ENCODE measurements at places on chromosomes 16 and 17.

DNA sequence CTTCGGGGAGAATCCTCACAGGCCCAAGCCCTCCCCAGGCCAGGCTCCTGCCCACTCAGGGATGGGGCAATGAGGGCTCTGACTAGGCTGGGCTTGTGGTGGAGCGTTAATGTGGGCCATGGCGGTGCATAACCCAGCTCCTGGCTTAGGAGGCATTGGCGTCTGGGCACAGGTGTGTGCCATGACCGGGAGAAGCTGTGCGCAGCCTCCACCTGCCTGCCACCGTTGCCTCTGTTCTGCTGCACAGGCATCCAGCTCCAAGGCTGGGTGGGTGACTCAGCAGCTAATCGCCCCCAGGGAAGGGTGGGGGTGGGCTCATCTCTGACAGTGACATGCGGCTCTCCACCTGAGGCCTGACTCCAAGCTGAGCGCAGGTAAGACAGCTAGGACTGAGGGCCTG is 3.5 kb upstream of the ARHGAP27 start:
- DNase-seq = no peak

DNA sequence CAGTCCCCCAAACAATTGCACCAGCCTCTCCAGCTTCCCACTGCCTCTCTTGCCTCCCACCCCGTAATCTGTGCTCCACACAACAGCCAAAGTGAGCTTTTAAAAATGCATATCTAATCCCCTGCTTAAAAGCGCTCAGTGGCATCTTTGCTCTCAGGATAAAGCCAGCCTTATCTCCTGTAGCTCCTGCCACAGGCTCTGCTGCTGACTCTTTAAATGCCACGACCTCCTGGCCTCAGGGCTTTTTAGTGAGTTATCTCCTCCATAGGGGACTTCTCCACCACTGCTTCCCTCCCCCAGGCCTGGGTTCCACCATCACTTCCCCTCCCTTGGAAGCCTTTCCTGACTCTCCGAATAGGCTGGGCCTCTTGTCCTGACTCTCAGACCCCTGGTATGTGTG is 98.6 kb downstream of the GNAO1 start:
- no peak for DNase-seq

DNA sequence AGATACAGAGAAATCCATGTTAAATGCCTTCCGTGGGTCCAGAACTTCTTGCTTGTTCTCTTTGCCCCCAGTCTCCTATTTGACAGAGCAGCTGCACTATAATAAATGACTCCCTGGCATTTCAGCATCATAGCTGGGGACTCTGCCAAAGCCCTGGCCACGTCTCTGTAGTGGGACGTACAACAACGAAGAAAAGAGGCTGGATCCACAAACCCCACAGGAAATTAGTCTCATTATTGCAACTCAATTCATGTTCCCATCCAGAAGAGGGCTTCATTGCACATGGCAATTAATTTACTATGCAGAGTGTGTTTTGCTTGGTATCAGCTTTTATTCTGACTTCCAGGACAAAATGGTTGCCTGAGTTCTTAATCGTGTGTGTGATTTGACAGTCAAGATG is 121.3 kb downstream of the CDH13 start:
- DNase-seq = peak; percentile 50

DNA sequence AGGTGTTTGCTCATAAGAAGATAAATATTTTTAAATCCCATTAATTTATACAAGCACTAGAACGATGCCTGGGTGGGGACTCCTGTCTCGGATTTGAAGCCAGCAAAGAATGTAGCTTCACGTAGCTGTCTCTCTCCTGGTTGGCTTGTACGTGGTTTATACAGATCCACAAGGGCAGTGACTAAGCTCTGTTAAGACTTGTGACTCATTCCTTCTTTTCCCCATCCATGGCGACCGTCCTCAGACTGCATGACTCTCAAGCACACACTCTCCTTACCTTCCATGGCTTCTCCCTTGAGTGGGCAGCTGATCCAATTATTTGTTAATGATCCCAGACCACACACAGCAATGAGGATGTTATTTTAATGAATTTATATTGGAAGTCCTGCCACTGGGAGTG is 679.7 kb upstream of the SOX9 start:
- peak; percentile 34 for DNase-seq

GRCh38 chr17:9273428-9274391 is 252.4 kb downstream of the NTN1 start:
- no peak for DNase-seq

- DNase-seq = no peak
These were observed 18.8 kb downstream of the XPO6 start for GRCh38 chr16:28192806-28193529.

- no peak for DNase-seq
These were observed 88.8 kb downstream of the CYLD start for GRCh38 chr16:50830698-50831097.

GRCh38 chr16:80804056-80804525 is 307 bp downstream of the CDYL2 start:
- peak; percentile 52 for DNase-seq

- no peak for DNase-seq
These were observed 19.9 kb upstream of the COL1A1 start for GRCh38 chr17:50221266-50221863.

DNA sequence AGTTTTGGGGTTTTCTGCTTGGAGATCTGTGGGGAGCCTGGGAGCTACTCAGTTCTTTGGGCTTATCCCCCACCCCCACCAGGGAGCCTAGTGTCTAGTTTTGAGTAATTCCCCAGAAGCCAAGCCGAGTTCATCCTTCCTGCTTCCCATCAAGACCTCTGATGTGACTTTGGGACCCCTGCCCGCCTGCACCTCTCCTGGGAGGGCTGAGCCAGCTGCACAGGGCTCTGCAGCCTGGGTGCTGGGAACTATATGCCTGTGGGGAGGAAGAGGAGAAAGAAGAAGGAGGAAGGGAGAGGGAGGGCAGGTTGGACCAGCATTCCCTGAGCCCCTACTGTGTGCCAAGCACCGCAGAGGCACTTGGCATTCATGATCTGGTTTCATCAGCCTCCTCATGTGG is 178.9 kb downstream of the TMEM132E start:
- no peak for DNase-seq

GRCh38 chr16:86509759-86510464 is 415 bp upstream of the FOXF1 start:
- DNase-seq = peak; percentile 91

DNA sequence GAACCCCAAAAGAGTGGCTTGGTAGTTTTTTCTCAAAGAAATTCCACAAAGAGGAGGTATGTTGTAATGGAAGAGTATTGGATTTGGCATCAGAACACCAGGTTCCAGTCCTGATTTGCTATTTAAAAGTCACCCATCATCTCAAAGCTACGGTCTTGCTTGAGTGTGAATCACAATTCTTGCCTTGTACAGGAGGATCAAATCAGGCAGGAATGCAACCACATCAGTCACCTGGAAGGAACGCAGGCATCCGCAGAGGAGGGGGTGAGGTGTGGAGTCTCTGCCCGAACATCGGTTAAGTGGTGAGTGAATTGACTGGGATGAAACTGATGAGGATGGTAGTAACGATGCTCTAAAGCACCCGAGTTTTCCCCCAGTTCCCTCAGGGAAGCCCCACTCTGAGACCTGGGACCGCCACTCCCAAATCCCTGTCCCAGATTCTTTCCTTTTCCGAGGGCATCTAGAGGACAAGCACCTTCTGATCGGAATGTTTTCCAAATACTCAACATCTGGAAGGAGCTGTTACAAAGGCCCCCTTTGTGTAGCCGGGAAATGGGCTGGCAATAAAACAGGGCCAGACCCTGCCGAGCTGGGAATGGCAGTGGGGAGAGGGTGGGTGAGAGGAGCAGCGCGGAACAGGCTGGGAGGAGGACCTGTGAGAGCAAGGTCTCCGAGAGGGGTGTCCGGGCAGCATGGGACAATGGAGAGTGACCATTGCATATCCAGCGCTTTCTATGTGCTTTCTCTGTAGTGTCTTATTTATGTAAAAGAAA is 469.6 kb downstream of the SLC39A11 start:
- no peak for DNase-seq

DNA sequence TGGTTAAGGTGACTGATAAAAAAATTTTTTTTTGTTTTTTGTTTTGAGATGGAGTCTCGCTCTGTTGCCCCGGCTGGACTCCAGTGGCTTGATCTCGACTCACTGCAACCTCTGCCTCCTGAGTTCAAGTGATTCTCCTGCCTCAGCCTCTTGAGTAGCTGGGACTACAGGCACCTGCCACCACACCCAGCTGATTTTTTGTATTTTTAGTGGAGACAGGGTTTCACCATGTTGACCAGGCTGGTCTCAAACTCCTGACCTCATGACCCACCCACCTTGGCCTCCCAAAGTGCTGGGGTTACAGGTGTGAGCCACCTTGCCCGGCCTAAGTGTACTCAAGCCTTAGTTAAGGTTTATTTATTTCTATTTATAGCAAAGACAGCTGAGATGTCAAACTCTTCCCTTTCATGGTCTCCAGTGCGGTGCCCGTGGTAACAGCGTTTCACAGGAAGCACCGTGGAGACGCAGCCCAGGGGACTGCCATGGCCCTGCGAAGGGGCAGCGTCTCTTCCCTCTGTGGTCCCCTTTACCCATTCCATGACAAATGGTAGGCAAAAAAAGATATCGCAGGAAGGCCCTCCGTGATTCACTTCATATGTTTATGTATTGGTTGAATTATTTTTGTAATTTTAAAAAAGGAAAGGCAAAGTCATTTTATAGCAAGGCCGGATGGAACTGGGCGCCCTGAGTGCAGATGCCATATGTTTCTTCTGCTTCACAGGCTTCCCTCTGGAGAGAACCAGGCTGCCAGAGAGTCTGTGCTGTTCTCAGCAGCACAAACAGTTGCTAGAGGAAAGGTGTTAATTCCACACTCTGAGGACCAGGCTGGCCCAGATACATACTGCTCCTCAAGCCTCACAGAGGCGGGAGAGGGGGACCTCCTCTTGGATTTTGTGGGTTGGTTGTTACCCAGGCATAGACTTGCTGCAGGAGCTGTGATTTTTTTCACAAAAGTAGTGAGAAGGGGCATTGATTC is 29.2 kb downstream of the DDX19A start:
- no peak for DNase-seq

- no peak for DNase-seq
These were observed 3.3 kb upstream of the CASKIN1 start for GRCh38 chr16:2199621-2200139.

DNA sequence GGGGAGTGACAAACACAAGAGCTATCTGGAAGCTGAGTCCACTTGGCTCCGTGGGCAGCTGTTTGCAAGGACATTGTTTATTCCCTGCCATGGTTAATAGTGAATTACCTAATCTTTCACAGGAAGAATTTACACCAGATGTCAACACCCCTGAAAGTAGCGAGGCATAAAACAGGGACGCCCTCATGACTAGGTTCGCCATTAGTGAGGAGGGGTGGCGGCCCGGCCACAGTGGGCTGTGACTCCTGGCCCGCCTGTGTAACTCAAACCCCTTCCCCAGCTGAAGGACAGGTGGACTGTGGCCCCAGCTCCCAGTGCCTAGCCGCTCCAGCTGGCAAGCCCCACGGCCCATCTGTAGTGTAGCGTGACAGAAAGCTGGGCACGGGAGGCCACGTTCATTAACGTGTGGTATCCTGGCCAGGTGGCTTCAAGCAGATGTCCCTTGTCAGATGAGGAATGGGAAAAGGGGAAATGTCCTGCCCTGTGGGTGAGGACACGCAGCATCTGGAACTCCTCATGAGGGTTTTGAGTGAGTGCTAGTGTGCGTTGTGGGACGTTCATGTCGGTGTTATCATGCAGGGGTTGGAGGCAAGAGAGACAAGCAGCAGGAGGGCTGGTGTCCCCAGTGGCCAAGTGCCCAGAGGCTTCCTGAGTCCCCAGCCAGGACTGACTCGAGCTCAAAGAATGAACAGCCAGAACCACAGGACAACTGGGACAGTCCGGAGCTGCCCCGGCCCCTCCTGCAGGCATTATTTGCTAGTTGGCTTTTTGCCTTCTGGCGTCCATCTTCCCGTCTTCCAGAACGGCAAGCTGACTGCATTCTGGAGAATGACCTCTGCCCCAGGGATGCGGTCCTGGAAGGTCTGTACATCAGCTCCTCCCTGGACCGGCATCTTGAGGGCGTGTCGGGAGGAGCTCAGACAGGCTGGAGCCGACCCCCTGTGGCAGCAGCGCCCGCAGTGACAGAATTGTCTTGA is 19.2 kb downstream of the KDM8 start:
- DNase-seq = peak; percentile 86

- DNase-seq = peak; percentile 97
These were observed 16.6 kb upstream of the C16orf74 start for GRCh38 chr16:85767531-85767930.

GRCh38 chr17:10512856-10513255 is 5.5 kb downstream of the MYH1 start:
- no peak for DNase-seq

GRCh38 chr16:14375132-14375491 is 254.9 kb downstream of the PARN start:
- no peak for DNase-seq

DNA sequence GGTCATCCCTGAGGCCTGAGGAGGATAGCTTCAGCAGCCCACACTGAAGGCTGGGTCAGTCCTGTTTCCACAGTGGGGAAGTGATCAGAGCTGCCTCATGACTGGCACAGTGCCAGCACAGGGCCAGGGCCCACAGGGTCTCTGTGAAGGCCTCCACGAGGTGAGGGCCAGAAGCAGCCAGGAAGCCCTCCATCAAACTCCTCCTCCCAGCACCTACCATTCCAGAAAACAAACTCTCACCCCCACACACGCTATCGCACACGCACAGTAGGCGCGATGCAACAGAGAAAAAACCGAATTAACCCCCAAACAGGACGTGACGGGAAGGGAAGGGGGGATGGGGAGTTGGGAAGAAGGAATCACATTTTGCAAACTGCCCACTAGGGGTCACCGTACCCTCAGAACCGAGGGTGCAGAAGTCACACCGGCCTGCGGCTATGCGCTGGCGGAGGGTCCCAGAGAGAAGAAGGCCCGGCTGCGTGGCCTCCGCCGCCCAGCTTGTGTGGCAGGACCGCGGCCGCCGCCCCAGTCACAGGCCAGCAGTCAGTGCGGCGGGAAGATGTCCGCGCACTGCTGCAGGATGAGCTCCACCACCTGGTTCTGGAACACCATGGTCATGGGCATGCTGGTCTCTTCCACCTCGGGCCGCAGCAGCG is 37.6 kb downstream of the ARHGAP27 start:
- peak; percentile 95 for DNase-seq

GRCh38 chr16:49918257-49918656 is 62.3 kb upstream of the ZNF423 start:
- no peak for DNase-seq

- DNase-seq = no peak
These were observed 6.4 kb downstream of the NFE2L1 start for GRCh38 chr17:48054238-48055185.

DNA sequence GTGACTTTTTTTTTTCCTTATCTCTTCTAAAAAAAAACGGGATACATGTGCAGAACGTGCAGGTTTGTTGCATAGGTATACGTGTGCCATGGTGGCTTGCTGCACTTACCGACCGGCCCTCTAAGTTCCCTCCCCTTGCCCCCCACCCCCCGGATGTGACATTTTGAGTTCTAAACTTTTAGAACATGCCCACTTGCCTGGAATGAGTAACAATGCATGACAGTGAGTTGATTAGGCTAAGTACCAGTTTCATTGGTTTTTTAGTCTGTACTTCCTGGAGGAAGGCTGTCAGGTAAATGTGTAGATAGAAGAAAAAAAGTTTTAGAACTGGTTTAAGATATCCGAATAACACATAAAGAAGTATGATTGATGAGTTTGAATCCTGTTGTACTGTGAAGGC is 4.0 kb downstream of the BPTF start:
- no peak for DNase-seq

- no peak for DNase-seq
These were observed 29.9 kb downstream of the TRAF4 start for GRCh38 chr17:28773736-28774135.

GRCh38 chr17:1159431-1160180 is 20.2 kb downstream of the ABR start:
- no peak for DNase-seq

- DNase-seq = no peak
These were observed 84.6 kb downstream of the GP2 start for GRCh38 chr16:20242568-20243255.
